Psoas muscle (tissue), 8 donors: ENCODE measurements at places on chromosomes 5 and 9. TPM values are rescaled to one million over a fixed set of nuclear protein-coding genes. Genes with fewer than 3 reads are reported as not detected.

- peak; percentile 60 for DNase-seq
These were observed 1057.7 kb upstream of the DMAC1 start for GRCh38 chr9:8857068-8857925.

ANKRD55 gene
- total RNA-seq: not detected

GRIN3A gene
- 0.04 TPM for total RNA-seq

- no peak for DNase-seq
These were observed 137.4 kb downstream of the DAB2IP start for GRCh38 chr9:121788686-121789366.

ADAMTSL2 gene
- 5.4 TPM for total RNA-seq

DNA sequence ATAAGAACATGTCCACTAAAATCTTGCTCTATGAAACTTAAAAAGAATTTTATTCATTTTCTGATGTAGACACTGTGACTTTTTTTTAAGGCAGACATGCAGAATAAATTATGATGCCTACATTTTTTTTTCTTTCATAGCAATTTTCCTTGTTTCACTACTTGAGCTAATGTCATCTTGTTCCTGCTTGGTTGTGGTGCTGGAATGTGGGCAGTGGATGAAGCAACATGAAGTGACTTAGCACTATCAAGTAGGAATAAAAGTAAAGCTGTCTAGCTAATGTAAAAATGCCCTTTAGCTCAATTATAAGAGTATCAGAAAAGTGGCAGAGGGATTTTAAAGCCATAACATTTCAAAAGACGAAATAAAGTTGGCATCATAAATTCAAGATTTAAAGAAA lies 191.0 kb downstream of the ADAMTS6 start:
- DNase-seq: no peak

- DNase-seq: no peak
These were observed 1842.5 kb upstream of the CDH9 start for GRCh38 chr5:28880936-28881335.

BHMT gene
- not detected for total RNA-seq

DOK3 gene
- 5.4 TPM for total RNA-seq

GRCh38 chr5:139651853-139652787 lies 4.0 kb downstream of the CXXC5 start:
- peak; percentile 84 for DNase-seq

DNA sequence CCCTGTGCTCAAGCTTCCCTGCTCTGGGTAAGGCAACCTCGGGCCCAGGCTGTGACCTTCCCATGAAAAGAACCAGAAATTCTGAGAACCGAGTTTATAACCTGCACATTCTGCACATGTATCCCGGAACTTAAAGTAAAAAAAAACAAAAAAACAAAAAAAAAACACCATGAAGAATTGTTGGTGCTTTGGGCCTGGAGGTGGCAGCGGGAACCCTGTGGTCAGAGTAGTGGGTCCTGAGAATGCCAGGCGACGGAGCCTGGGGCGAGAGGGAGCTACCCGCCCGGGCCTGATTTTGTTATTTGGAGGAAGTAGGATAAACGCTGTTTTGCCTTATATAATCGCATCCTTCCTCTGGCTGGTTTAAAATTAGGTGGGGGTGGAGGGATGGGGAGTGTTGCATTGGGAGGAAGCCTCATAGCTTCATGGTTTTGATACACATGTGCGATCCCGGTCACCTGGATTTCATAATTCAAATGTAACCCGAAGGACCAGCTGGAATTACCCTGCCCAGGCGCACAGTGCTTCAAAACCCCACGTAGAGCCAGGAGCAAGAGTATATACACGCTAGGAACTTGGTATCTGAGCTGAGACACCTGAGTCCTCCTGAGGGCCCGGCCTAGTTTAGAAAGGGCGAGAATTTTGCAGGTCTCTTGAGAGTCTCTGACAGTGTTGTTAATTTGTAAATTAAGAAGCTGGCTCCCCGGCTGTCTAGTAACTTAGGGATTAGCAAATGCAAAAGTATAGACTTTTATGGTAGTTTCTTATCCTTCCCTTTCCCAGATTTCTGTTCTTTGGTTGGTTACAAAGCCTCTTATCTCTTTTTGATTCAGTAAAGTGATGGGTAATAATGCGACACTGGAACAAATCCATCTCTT lies 2.8 kb downstream of the MSX2 start:
- no peak for DNase-seq

FGF1 gene
- 7.1 TPM for total RNA-seq
